ENCODE measurements at places on chromosomes 3 and 15.
A peak's percentile ranks its signal among the peaks of the same experiment; 100 is the strongest.

GRCh38 chr3:143884861-143885260 is 36.6 kb upstream of the SLC9A9 start:
- DNase-seq, result no peak

DNA sequence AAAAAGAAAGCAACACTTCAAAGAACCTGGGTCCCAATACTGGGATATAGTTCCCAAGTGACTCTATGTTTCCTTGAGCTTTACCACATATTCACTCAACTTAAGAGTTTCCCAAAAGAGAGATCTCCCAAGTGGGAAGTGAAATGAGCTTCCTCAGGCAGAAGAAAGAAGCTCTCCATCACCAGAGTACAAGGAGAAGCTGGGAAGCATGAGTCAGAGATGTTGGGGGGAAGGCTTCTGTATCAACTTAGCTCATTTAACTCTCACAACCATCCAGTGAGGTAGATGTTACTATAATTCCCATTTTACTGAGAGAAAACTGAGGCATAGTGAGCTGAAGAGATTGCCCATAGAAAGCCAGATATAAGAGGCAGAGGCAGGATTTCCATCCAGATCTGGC is 47.0 kb upstream of the TRIM42 start:
- no peak for DNase-seq

GRCh38 chr3:134341389-134341788 is 32.9 kb downstream of the AMOTL2 start:
- DNase-seq, result no peak

DNA sequence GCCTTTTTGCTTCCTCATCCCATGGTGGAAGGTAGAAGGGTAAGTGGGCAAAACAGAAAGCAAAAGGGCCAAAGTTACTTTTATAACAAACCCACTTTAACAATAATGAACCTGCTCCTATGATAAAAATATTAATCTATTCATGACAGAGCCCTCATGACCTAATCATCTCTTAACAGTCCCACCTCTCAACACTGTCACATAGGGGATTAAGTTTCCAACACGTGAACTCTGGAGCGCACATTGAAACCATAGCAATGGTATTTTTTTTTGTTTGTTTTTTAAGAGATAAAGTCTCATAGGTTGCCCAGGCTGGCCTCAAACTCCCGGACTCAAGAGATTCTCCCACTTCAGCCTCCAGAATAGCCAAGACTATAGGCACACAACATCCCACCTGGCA is 30.7 kb downstream of the KATNBL1 start:
- no peak for DNase-seq

GRCh38 chr15:76565366-76565765 is 228.8 kb downstream of the ISL2 start:
- no peak for DNase-seq

- DNase-seq, result no peak
Observed at GRCh38 chr3:3309887-3310286, 130.4 kb upstream of the CRBN start.

DNA sequence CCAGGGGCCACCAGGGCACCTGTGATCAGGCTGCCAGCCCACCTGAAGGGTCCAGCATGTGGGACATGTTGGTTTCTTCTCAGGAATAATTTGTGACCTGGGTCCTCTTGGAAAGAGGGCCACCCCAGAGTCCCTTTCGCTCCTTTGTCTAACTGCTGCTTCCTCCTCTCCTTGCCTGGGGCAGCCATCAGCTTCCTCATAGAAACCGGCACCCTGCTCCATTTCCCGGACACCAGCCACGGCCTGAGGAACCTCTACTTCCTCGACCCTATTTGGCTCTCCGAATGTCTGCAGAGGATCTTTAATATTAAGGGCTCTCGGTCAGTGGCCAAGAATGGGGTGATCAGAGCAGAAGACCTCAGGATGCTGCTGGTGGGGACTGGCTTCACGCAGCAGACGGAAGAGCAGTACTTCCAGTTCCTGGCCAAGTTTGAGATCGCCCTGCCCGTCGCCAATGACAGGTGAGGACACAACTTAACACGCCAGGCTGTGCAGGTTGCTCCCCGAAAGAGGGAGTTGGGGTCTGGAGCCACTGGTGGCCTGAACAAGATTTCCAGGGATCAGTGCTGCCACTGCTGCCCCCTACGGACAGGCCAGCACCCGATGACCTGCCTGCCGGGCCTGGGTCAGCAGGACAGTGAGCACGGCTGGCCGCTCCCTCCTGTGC is 109.7 kb downstream of the LRRK1 start:
- DNase-seq, result no peak

- no peak for DNase-seq
Observed at GRCh38 chr3:192514754-192515663, 212.3 kb downstream of the FGF12 start.

DNA sequence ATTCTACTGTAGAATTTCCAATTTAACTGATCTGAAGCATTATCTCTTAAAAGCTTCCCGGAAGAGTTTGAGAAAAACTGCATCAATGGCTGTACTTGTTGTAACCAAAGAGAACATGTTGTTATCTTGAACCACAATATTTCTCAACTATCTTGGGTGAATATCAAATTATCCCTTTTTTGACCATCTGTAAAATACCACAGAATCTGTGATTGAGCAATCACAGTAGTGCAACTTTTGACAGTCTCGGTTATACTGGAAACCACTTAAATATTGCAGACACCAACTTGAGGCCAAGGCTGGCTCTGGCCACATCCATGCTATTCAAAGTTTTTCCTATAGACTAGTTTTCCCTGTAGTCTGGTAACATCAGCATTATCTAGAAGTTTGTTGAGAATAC is 842.8 kb upstream of the EPHA6 start:
- no peak for DNase-seq

GRCh38 chr3:58608648-58609047 is 31.5 kb upstream of the FAM107A start:
- peak; percentile 35 for DNase-seq

DNA sequence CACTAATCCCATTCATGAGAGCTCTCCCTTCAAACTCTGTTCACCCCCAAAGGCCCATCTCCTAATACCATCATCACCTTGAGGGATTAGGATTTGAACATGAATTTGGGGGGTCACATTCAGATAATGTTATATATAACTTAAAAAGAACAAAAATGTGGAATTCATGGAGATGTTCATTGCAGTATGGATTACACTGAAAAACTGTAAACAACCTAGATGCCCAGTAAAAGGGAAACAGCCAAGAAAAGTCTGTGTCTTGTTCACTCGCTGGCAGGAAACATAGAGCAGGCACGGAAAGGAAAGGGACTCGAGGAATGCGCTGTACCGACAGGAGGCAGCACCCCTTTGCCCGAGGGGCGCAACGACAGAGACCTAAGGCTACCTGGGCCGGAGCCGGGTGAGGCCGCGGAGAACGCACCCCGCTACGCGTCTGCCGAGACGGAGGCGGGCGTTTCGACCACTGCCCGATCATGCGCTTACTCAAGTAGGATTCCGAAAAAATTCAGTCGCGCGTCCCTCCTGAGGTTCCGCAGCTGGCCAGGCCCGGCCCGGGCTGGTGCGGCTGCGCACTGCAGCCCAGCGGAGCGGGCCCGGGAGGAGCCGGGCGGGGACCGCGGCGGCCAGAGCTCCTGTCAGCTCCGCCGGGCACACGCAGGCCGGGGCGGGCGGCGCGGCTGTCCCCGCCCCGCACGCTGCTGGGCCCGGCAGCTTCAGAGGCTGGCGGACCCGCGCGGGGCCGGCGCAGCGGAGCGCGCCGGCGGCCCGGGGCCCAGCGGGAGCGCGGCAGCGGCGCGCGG is 862 bp upstream of the MAN2A2 start:
- peak; percentile 65 for DNase-seq

DNA sequence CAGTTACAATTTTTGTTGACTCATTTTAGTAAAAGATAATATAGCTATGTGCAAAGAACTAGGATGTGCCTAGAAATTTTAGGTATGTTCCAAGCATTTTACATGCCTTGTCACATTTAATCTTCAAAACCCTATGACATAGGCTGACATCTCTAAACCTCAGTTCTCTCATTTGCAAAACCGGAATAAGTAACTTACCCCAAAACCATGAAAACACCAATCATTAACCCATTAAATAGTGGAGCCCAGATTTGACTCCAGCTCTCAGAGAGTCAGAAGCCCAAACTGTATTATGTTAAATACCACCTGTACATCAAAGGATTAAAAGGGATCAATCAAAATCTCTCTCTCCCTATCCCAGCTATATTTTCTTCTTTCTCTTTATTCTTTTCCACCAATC is 36.6 kb downstream of the GSK3B start:
- no peak for DNase-seq

GRCh38 chr15:96337365-96338023 is 7.0 kb downstream of the NR2F2 start:
- no peak for DNase-seq

- no peak for DNase-seq
Observed at GRCh38 chr3:191761906-191762305, 300.9 kb downstream of the PYDC2 start.

GRCh38 chr3:185397676-185398075 is 34.7 kb downstream of the MAP3K13 start:
- DNase-seq, result peak; percentile 17

- no peak for DNase-seq
Observed at GRCh38 chr3:174710612-174711011, 148.5 kb upstream of the NAALADL2 start.

DNA sequence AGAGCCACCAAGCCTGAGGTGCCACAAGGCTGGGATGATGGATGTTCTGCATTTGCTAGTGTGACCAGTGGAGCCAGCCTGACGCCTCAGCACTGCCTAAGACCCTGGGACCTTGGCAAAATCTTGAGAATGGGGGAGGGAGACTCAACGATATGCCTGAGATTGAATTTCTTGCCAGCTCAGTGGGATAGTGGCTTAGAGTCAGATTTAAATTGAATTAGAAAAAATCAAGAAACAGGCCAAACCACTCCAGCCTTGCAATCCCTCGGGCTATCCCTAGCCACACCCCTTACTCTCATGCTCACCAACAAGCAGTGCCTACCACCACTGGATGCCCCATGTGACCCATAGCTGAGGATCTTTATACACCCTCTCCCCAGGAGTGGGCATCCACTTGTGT is 18.7 kb upstream of the PDE8A start:
- DNase-seq, result no peak

DNA sequence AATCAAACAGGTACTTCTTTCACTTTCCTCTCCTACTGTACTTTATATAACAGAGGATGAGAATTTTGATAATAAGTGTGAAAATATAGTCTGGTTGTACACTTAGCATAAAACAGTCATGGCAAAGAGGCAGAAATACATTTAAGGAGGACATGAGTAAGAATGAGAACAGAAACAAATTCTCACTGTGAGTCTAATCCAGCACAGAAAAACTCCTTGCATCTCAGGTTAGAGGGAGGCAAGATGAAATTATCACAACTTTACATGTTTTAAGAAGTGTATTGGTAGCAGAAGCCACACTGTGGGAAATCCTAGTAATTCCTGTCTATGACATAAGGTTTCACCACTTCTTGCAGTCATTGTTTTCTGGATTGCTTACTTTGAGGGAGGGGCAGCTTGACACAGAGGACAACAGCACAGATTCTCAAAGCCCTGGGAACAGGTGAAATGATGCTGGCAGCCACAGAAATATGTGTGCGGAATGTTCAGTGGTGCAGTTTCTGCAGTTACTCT is 733.6 kb upstream of the GBE1 start:
- no peak for DNase-seq

- DNase-seq, result no peak
Observed at GRCh38 chr15:90401495-90401894, 13.5 kb downstream of the IQGAP1 start.

DNA sequence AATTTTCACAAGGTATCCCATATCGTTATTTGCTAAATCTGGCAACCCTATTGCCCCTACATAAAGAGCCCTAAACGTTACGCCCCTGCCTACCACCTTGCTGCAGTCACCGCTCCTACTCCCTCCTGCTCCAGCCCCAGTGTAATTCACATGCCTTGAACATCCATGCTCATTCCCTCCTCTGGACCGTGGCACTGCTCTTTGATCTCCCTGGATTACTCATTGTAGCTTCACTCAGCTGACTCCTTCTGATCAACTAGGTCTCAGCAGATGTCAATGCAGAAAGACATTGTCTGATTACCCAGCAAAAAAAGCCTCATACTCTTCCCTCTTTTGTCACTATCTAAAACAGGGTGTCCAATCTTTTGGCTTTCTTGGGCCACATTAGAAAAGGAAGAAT is 40.7 kb upstream of the KBTBD8 start:
- no peak for DNase-seq

DNA sequence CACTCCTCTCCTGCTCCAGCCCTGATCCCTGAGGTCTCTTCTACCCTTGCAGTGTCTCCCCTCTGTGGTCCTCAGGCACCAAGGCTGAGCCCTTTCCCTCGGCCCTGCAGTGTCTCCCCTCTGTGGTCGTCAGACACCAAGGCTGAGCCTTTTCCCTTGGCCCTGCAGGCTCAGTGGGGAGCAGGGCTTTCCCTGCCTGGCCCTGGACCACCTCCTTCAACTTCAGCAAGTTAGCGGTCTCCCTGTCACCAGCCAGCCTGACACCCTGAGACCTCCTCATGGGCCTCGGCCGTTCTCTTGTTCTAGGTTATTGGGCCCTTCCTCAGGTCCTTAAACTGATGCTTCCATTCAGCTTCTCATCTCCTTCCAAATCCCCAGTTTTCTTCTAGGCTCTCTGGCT is 4.3 kb downstream of the NRROS start:
- no peak for DNase-seq

- no peak for DNase-seq
Observed at GRCh38 chr3:2567451-2567850, 468.8 kb downstream of the CNTN4 start.

DNA sequence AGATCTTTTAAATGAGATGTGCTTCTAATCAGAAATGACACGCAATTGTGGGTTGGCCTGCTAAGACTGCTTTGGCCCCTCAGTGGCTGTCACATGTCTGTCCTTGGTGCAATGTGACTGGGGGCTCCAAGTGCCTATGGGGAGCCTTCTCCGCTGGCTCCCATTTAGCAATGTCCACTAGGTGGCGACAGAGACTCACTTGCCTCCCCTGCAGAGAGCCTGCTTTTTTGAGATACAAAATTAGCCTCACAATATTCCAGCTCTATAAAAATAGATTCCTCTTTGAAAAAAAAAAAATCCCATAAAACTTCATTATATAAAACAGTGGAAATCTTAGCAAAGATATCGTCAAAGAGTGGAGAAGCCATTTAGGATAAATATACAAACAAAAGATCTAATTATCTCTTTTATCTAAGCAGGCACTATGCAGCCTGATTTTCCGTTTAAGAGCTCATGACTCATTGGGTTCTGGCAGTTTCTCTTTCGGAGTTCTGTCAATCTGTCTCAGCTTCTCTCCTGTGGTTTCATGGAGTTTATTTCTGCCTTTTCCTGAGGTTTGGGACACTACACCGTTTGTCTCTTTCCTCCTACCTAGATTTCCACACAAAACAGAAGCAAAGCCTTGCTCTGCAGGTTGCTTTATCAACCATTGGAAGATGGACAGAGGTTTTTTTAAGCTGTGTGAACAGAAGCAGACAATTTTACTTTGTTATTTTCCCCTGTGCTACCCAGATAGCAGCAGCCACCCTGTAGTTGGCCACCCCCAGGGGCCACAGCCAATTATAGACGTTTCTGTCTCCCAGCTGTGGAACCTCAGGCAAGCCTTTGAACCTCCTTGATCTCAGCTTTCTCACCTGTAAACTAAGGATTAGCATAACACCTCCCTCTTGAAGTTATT is 68.4 kb upstream of the TNFAIP8L3 start:
- peak; percentile 48 for DNase-seq

- DNase-seq, result no peak
Observed at GRCh38 chr3:46586738-46587246, 20.7 kb upstream of the LRRC2 start.

Measured in nucleus accumbens (tissue), 56 donors.